WTC11 (cell line): ENCODE measurements at places on chromosomes 7 and 10. TPM values are rescaled to one million over a fixed set of nuclear protein-coding genes. Genes with fewer than 3 reads are reported as not detected.
A peak's percentile ranks its signal among the peaks of the same experiment; 100 is the strongest.

UNC5B gene
- 31.2 to 49.6 TPM (median 31.6 TPM) in 3 replicates for total RNA-seq

- DNase-seq, result peak; percentile 4
Measured at GRCh38 chr7:45704683-45705016, 130.5 kb downstream of the ADCY1 start.

GRCh38 chr7:138886501-138886917 lies 88.5 kb upstream of the ATP6V0A4 start:
- no peak for DNase-seq

PDK4 gene
- 0.21 to 0.46 TPM (median 0.31 TPM) in 3 replicates for total RNA-seq

RBP3 gene
- not detected in 3 replicates for total RNA-seq

TUBB8 gene
- 2.3 to 2.6 TPM (median 2.4 TPM) in 3 replicates for total RNA-seq

ELN gene
- total RNA-seq, result 3.3 to 5.4 TPM (median 3.9 TPM) in 3 replicates

DNA sequence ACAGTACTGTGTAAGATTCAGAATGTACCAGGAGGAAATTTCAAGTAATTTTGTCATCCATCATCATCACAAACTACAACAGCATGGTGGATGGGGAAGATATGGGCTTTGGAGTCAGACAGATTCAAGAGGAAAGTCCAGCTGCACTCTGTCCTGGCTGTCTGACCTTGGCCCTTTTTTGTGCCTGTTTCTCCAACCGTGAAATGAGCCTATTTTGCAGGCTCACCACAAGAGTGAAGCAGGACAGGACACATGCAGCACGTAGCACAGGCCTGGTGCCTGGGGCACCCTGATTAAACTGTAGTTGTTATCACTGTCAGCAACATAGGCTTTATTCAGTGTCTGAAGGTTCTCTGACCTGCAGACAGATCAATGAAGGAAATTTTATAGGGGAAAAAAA lies 37.6 kb downstream of the RHOBTB1 start:
- no peak for DNase-seq

GRCh38 chr10:51834548-51834947 lies 135.2 kb upstream of the CSTF2T start:
- no peak for DNase-seq

UCN3 gene
- total RNA-seq, result not detected in 3 replicates

DNA sequence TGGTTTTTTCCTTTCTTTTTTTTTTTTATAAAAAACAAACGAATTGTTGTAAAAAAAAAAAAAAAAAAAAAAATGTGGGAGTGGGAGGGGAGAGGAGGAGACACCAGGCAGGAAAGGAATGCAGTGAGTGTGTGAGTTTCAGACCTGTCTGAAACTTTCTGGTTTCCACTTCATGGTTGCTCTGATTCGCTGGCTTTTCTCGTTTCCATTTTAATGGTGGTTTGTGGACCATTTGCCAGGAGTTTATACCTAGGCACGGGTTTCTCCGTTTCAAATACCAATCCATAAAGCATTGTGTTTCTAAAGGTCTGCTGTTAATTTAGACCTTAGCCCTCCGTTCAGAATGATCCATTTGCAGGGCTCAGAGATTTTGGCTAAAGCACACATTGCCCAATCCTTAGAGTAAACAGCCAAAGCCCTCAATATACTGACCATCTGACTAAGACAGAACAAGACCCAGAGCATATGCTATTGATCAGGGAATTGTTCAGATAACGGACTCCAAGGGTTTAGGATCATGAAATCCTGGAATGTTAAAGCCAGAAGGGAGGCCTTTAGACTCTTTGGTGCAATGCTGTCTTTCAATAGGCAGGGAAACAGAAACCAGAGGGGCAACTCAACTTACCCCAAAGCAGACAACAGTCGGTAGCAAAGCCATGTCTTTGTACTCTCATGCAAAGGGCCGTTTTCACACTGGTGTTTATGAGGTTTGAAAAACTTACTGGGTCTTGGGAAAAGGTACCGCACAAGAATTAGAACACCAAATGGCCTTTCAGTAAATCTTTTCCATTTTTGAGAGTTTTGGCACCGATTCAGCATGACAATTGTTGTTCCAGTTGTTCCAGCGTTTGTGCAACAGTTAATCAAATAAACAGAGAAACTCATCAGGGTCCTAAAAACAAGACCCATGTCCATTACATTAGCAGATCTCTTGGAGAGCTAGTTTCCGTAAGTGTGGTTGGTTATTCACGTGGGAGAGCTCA lies 94.3 kb upstream of the AGBL3 start:
- no peak for DNase-seq

CCL24 gene
- not detected in 3 replicates for total RNA-seq

AVL9 gene
- total RNA-seq, result 52.7 to 55.6 TPM (median 53.2 TPM) in 3 replicates

SPDYE2 gene
- 0.15 to 0.23 TPM in 2 of 3 replicates, not detected in the other for total RNA-seq

- no peak for DNase-seq
Measured at GRCh38 chr10:47053081-47053798, 142.0 kb downstream of the PTPN20 start.

GRCh38 chr10:88103576-88103975 lies 240.2 kb downstream of the PTEN start:
- DNase-seq, result no peak

DNA sequence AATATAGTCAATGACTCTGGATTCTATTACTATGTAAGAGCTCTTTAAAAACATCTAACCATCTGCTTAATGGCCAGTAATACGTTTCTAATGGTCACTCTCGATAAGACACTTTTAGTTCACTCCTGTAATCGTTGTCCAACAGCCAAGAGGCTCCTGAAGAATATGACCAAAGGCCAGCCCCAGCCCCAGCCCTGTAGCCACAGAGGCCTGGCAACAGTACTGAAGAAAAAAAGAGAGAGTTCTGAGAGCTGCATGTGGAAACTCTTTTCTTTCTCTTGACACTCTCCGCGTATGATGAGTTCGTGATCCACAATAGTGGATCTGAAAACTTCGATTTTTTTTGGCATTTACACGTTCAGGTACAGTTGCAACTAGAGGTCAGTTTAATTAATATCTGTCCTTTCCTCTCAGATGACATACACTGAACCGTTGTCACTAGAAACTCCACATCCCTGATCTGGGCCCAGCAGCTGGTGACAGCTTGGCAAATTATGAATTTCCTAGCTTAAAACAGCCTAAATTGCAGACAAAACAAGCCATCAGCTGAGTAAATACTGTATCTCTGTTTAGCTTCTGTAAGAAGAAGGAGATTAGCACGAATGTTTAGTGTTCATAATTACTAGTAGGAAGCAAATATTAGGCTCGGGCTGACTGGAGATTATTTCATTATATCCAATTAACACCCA lies 456.7 kb downstream of the LRMDA start:
- no peak for DNase-seq

GRCh38 chr10:101165736-101166135 lies 34.6 kb downstream of the TLX1 start:
- no peak for DNase-seq

DNA sequence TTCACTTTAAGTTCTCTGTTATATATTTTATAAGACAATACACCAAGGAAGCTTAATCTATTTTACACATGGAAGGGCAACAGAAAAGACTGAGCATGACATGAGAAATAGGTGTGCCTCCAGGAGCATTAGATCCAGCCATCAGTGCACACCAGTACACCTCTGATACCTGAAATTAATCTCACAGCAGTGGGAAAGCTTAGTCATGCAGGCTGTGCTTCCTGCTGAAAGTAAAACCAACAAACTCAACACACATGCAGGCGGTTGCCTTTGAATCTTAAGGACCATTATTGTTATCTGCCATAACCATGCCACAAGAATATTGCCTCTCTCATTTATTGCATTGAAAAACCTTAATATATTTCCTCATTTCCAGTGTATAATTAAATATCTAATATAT lies 16.4 kb upstream of the ANKRD30A start:
- no peak for DNase-seq

DNA sequence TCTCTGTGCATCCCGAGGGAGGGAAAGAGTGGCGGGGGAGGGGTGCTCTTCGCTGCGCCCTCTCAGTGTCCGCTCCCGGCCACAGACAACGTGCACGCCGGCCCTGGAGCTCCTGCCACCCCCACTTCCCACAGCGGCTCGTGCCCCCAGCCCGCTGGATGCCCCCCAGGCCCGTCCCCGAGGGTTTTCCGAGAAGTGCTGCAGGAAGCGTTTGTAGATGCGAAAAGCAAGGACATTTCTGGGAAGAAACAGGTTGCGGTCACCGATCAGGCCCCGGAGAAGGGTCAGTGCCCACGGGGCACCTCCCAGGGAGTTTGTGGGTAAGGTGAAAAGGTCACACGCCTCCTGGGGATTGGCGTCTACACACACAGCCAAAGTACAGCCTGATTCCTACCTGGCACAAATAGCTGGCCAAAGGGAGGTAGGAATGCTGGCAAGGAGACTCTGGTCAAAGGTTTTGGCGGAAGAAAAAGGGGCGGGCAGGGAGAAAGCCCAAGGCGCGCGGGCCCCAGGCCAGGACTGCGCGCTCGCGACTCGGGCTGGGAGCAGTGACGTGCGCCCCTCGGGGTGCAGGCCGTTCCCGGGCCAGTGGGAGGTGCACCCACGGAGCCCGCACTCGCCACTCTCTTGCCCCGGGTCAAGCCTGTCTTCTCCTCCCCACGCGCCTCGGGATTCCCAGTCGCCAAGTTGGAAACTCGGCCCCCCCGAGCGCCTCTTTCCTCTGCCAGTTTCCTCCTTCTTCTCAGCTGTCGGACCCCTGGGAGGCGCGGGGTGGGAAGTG lies 1.5 kb upstream of the NRP1 start:
- DNase-seq, result peak; percentile 36

MYPN gene
- total RNA-seq, result 0.05 TPM in 1 of 3 replicates, not detected in the others

CPEB3 gene
- 1.9 to 2.4 TPM (median 2.4 TPM) in 3 replicates for total RNA-seq

MRPS17 gene
- total RNA-seq, result 23.5 to 25.9 TPM (median 25.6 TPM) in 3 replicates

DNA sequence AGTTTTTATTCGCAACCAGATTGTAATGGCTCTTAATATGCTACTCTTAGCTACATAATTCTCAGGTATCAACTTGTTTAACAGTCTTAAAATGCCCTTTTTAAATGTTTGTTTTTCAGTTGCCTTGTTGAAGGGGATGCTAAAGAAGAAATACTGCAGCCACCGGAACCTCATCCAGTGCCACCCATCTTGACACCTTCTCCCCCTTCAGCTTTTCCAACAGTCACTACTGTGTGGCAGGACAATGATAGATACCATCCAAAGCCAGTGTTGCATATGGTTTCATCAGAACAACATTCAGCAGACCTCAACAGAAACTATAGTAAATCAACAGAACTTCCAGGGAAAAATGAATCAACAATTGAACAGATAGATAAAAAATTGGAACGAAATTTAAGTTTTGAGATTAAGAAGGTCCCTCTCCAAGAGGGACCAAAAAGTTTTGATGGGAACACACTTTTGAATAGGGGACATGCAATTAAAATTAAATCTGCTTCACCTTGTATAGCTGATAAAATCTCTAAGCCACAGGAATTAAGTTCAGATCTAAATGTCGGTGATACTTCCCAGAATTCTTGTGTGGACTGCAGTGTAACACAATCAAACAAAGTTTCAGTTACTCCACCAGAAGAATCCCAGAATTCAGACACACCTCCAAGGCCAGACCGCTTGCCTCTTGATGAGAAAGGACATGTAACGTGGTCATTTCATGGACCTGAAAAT lies 69.5 kb upstream of the RSBN1L start:
- DNase-seq, result no peak

GRCh38 chr10:122632576-122632975 lies 67.1 kb downstream of the C10orf120 start:
- DNase-seq, result no peak
